ENCODE measurements at places on chromosomes 2 and 18.

- no peak for DNase-seq
Measured at GRCh38 chr18:75200605-75201280, 8.2 kb downstream of the PTGR3 start.

DNA sequence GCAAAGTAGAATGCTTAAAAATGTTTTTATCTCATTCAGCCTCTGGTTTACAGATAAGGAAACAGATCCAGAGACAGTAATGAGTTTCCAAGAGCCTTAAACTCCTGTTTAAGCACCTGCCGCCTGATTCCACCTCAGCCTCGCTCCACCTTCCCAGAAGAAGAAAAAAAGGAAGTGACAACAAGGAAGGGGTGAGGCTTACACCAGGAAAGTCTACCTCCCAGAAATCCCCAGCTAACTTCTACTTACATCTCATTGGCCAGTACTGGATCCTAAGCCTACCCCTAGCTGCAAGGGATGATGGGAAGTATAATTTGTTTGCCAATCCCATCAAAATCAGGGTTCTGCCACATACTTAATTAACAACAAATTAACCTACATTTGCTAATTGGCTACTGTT, 15.3 kb upstream of the ARID5A start:
- no peak for DNase-seq

GRCh38 chr18:22509423-22509822, 91.7 kb upstream of the CTAGE1 start:
- DNase-seq: no peak

DNA sequence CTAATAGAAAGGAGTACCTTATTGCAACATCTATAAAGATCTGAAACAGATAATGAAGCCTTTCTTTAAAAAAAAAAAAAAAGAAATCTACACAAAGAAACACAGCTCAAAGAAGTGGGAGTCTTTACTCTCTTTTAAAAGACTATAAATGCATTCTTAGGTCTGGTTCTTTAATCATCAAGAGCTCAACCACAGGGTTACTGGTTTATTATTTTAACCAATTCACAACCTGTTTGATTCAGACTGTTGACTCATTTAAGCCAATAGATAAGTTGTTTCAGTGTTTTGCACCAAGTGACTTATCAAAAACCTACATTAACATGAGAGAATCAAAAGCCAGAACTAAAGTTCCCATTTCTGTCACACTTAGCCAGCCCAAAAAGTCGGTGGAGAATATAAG, 93.1 kb downstream of the TCF4 start:
- DNase-seq: no peak

GRCh38 chr2:233273120-233273519, 21.6 kb downstream of the ATG16L1 start:
- no peak for DNase-seq
